ENCODE measurements at places on chromosomes 13 and 19.

DNA sequence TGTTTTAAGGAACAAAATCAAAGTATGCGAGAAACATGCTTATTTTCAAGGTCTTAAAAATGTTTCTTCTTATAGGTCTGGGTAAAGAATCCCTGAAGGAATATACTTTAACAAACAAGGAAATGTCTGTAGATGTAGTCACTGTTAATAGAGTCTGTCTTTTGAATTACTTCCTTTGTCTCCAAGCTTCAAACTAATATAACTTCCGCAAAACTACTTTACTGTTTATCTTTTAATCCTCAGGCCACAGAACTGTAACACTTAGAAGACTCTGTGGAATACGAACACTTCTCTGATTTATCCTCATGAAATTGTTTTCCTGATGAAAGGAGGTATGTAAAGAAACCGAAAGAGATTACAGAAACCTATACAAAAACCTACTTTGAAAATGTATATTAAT lies 316.0 kb downstream of the PCDH9 start:
- no peak for DNase-seq

DNA sequence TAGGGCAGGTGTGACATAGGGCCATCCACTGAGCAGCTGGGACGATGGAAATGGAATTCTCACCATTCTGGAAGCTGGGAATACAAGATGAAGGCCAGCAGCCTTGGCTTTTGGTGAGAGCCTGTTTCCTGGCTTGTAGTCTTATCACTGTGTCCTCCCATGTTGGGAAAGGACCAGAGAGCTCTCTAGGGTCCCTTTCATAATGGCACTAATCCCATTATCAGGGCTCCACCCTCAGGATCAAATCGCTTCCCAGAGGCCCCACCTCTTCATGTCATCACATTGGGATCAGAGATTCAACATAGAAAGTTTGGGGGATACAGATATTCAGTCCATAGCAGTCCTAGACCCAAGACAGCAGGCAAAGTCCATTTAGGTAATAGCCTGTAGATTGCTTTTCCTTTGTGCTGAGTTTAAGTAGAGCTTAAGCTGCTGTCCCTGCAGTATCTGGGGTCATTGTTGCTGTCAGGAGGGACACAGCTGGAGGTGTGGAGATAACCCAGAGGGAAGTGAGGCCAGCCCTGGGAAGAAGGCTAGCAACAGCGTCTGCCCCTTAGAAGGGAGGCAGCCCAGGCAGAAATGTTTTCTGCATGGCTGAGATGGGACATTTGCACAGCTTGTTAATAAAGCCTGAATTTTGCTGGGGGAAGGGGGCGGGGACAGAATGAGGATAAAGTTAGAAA lies 136.5 kb upstream of the GPR12 start:
- no peak for DNase-seq

- peak; percentile 93 for DNase-seq
These were observed 27.8 kb downstream of the NFIX start for GRCh38 chr19:13022859-13023636.

- no peak for DNase-seq
These were observed 1.4 kb downstream of the LENG9 start for GRCh38 chr19:54462047-54462654.

- DNase-seq, result no peak
These were observed 51.0 kb upstream of the DOCK9 start for GRCh38 chr13:99028890-99029289.

- peak; percentile 53 for DNase-seq
These were observed at the start of gene C19orf12 for GRCh38 chr19:29714953-29715700. TSS of gene C19orf12 (minus strand) at chr19:29715261. CDS start at chr19:29708413, 6,848 bp downstream.

GRCh38 chr19:28701491-28701890 lies 511.5 kb downstream of the UQCRFS1 start:
- no peak for DNase-seq

GRCh38 chr19:45601115-45601514 lies 897 bp downstream of the GPR4 start:
- no peak for DNase-seq

DNA sequence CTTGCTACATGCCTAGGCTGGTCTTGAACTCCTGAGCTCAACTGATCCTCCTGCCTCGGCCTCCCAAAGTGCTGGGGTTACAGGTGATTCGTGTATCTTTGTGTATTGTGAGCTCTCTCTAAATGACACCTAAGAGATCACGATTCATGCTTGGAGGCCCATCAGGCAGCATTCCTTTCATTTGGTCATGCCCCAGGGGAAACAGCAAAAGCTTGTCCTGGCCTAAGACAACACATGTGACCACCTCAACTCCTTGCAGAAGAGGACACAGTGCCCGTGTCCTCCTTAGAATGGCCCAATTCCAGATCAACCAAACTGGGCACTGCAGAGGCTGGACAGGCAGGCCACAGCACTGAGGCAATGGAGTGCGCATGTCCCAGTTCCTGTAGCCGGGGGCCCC lies 32.5 kb downstream of the ZC3H4 start:
- DNase-seq, result no peak

DNA sequence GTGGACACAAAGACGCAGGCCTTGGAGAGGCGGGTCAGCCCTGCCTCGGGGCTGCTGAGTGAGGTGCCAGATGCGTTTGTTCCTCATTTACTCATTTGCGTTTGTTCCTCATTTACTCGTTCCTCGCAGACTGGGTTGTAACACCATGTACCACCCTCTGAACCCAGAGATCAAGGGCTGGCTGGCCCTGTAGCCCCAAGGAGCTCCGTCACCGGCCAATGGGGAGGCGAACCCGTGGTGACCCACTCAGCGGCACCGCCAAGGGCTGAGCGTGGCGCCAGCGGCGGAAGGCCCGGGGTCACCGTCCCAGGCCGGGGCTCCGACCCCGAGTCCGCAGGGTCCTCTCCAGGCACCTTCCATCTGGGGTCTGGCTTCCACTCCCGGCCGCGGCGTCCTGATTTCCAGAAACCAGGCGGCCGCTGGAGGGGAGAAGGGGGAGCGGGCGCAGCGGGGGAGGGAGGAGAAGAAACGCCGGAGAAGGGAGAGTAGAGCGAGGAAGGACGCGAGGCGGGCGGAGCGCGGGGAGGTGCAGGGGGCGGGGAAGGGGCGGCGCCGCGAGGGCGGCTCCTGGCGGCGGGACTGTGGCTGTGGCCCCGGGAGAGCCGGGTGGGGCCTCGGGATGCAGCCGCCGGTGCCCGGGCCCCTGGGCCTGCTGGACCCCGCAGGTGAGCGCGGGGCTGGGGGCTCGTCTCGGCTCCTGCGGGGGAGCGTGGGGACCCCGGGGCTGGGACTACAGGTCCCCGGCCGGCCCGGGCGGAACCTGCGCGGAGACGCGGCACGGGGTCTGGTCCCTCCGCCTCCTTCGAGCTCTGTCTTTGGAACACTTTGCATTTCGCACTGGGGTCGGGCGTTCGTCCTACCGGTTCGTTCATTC lies at the start of gene TMEM255B:
TMEM255B (plus strand) TSS at position 576 of the 874 bp plus-strand sequence; CDS start at position 620, 44 bp downstream.
- DNase-seq, result peak; percentile 93

DNA sequence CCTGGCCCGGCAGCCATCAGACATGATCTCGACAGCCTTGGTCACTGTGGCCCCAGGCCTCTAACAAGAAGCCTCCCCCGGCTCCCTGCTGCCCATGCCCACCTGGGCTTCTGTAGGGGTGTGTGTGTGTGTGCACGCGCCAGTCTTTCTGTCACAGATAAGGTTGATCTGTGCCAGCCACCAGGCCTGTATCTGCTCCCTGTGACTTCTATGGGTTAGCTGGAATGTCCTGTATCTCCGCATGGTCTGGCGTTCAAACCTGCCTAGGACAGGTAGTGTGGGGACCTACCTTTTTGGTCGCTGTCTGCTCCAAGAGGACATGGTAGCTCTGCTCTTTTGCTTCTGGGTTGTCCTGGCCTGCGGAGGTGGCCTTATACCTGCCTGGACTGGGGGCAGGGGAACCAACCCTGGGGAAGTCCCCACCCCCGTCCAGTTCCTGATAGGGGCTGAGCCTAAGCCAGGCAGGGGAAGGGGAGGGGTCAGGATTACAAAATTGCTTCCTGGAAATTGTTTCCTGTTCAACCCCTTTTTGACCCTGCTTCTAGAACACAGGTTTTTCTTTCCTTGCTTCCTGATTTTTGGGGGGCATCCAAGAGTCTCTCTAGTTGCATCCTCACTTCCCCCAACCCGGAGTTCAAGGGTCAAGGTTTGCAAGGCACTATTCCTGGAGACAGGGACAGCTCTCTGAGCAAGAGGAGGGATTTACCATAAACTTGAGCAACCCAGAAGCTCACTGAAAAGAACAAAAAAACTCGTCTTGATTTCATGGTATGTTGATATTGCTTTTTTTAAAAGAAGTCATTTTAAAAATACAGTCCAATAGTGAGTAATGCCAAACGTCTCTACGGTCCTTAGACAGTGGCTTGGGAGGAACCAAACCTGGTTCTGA lies at the start of gene LRG1:
LRG1 (minus strand) TSS at position 344 of the 889 bp plus-strand sequence; CDS start at position 321, 23 bp downstream.
- no peak for DNase-seq

DNA sequence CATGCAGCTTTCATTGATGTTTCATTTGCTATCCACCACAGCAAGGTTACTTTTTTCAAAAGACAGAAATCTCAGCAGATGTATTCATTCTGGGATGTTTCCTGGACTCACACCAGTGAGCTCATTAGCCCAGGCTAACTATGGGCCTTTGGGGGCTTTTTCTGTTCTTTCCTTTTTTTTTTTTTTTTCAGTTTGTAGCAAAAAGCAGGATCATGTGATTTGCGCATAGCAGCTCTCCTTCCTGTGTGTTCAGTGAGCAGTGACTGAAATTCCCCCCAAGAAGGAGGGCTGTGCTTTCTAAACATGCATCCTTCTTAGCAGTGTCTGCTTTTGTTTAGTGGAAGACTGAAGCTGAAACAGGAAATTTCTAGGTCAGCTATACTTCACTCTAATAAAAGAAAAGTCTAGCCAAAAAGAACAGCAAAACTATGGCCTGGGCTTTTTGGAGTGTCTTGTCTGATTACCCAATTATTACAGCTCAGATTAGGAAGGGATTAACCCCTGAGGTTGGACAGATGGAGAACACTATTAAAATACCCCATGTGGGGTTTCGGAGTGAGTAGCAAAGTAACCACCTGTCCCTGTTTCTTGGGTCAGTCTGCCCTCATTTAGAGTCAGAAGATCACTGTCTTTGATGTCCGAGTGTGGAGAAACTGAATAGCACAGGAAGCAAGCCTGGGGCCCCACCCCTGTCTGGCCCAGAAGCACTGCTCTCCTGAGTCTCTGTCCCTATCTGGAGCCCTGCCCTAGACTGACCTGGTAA lies 8.9 kb upstream of the AMER2 start:
- no peak for DNase-seq

- DNase-seq, result no peak
These were observed 154.2 kb downstream of the SUCLA2 start for GRCh38 chr13:47846886-47847285.

DNA sequence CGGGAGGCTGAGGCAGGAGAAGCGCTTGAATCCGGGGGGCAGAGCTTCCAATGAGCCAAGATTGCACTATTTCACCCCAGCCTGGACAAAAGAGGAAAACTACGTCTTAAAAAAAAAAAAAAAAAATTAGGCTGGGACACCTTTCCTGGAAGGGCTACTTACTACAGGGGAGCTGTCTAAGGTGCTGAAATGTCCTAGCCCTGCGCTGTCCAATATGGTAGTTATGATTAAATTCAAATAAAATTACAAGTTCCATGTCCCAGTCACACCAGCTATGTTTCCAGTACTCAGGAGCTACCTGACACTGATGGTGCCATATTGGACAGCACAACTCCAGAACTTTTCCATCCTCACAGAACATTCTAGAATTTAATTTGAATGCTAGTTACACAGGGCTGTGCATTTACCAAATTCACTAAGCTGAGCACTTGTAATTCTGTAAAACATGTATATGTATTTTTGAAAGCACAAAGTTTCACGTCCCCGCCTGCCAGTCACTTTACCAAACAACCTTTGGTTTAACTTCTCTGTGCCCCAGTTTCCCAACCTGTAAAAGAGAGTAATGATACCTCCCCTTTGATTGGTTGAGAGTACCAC lies 9.2 kb upstream of the ZSCAN22 start:
- peak; percentile 24 for DNase-seq

DNA sequence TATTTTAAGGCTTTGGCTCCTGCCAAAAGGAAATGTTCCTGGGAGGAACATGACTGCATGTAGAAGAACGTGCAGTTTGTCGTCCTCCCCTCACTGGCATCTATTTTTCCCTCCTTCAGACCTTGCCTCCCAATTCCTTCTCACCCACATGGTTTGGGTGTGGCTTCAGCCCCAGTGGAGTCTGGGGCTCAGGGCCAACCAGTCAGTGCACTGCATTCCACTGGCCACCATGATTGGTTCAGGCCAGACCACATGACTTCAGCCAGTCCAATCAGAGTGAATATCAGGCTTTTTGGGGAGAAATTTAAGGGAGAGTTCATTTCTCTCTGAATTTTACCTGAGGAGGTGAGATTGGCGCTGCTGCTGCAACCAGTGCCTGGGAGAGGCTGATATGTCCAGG lies 171.6 kb downstream of the ZIC5 start:
- no peak for DNase-seq
